Naive thymus-derived CD8-positive, alpha-beta T cell (primary cell): ENCODE measurements at places on chromosomes 7 and 10.

DNA sequence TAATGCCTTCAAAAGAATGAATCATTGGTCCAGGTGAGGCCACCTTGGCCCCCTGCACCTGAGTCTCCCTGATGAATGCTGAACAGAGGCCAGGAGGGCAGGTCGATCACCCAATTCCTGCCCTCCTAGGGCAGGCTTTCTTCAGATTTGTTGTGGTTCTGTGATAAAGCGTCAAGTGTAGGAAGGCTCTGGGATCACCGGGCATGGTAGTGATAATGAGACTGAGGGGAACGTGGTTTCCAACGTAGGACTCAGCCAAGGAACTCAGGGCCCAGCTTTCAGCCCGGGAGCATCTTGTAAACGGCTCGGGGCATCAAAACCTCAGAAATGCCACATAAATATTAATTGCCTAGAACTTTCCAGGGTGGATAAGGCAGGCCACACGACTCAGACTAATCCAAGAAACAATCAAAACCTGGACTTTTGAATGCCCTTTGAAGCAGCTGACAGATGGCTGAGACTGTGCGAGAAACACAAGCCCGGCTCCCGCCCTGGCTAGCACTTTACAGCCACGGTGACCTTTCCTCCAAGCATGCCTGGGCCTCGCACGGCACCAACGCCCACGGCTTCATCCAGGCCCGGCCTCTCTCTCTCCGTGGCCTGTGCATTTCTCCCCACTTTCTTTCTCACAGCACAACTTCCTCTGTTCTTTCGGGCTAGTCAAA lies 239.3 kb upstream of the GRB10 start:
- DNase-seq, result no peak

- no peak for DNase-seq
Measured at GRCh38 chr10:67629461-67629971, 66.5 kb downstream of the CTNNA3 start.

DNA sequence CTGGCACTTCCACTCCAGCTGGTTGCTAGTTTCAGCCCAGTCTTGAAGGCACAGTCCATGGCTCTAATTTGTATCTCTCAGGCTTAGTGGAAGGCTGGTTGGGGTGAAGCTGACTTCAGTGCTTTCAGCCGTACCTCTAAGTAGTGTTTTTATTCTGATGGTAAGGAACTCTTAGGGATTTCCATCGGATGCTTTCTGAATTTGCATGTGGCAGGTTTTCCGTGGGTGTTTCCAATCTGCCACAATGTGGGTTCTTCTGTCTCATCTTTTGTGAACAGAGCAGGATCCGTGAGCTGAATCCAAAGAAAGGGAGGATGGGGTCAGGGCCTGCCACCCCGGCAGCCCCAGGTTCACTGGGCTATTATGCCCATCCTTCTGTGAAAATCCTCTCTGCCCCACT lies 607.9 kb upstream of the MKI67 start:
- no peak for DNase-seq

DNA sequence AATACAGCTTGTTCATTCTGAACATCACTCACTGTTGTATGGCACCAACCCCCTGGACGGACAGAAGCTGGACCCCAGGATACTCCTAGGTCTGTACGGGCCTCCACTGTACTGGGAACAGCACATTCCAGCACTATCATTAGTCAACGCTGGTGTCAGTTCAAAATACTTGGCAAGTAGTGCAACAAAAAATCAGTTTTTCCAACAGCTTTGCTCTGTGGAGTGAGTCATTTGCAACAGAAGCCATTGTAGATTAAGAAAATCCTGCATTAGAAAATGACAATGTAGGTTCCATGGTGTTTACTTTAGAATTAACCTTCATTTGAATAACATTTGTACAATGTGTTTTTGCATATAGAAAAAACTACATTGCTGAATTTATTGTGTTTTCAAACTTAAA lies 266.6 kb downstream of the HDAC9 start:
- DNase-seq, result no peak

DNA sequence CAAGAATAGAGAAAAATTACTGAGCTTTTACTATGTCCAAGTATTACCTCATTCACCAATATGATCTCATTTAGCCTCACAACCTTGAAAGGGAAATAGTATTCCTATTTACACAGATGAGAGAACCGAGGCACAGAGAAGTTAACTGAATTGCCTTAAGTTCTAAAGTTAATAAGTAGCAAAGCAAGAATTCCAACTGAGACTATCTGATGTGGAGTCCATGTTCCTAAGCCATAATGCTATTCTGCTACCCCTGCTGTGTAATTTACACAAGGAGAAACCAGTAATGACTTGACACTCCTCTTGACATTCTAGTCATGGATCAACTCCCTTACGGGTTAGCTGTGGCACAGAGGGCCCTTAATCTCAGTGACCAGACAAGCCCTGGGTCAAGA lies 60.7 kb downstream of the ABCB4 start:
- no peak for DNase-seq

GRCh38 chr7:70907259-70908247 lies 224.4 kb upstream of the GALNT17 start:
- DNase-seq, result no peak

GRCh38 chr10:89171996-89172395 lies 35.1 kb downstream of the CH25H start:
- no peak for DNase-seq

DNA sequence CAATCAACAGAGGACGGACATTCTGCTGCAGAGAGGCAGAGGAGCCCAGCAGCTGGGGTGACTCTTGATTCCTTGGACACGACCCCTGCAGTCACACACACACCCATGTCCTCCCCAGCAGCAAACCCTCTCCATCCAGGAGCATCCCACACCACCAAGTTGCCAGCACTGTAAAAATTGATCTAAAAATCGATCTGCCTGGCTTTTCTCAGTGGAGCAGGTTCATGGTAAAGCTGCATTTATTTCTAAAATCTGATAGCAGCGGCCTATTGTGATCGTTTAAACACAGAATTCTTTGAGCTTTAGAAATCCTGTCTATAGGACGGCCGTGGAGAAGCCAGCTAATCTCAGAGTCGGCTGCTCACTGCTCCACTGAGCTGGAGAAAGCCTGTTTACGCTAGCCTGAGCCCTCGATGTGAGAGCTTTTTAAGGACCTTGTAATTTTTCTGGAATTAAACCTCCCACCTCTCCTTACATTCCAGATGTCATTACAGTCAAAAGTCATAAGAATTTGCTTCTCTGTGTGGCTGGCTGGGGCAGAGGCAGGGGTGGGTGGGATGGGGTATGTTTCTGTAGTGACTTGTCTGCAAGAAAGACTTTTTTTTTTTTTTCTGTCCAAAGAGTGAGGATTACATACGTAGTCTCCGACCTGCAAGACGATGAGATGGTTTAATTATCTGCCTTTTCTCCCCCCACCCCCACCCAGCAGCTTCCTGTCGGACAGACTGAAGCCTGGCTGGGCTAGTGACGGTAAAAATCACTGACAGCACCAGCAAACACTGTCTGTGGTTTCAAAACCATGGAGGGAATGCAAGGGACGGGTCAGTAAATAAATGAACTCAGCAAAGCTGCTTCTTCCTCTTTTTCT lies 31.6 kb downstream of the TRIM8 start:
- DNase-seq, result no peak

- no peak for DNase-seq
Measured at GRCh38 chr7:10121631-10122030, 852.0 kb upstream of the PHF14 start.

- no peak for DNase-seq
Measured at GRCh38 chr10:62437696-62438095, 63.5 kb downstream of the ZNF365 start.

DNA sequence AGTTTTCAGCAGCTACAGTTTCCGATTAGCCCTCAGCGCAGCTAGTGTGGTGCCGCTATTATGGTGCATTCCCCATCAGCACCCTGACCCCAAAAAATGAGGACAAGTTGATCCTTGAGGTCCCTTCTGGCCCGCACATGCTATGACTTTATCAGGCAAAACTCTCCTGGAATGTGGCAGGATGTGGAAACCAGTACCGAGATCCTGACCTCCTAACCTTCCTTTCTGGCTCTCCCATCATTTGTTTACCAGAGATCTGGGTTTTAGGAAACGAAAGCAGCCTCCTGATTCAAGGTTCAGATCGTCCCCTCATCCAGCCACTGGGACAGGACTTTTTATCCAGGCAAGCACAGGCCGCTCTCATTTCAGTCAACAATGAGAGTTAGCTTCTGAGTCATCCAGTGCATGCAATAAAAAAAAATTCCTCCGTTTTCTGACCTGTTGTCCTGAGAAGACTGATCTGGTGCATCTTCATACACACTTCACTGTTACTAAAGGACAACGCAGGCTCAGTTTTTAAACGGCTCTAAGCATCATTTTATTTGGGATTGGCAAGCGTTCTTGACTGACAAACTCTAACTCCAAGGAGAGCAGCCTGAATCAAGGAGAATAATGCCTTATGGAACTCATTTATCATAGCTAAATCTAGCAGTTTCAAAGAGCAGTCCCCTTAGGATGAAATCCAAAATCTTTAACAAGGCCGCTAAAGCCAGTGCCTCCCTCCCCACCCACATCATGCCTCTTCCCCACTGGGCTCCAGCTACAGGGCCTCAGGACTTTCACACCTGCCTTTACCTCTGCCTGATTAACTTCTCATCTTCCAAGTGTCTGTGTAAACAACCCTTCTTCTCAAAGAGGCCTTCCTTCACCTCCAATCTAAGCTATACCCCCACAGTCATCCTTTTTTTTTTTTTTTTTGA lies 17.1 kb downstream of the PDLIM1 start:
- DNase-seq, result no peak

DNA sequence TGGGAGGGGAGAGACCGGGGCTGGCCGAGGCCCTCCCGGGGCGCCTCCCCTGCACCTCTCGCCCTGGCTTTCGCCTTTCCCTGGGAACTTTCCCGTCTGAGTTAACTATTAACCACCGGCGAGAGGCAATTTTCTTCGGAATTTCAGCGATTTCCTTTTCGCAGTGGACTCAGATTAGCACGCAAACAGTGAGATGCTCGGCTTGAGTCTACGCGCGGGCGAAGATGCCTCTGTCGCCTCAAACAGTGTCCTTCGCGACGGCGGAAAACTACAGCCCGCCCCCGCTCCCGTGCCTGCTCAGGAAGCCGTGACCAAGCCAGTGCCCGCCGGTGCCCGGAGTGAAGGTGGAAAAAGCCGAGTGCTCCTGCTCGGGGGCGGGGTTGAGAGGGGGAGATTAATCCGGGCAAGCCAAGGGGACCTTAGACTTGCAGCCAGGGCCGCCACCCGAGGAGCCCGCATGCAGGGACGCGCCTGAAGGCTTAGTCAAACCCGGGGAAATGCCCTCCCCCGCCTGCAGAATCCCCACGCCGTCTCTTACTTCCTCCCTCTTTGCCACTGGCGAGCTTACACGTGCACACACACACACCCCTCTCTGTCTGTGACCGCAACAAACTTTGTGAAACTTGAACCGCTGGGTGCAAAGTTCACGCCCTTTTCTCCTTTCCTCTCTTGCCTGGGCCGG lies 14.5 kb upstream of the PAX2 start:
- no peak for DNase-seq

- peak; percentile 57 for DNase-seq
Measured at GRCh38 chr10:22681783-22682183, 32.6 kb downstream of the PIP4K2A start.

GRCh38 chr7:148633761-148634160 lies 43.2 kb downstream of the C7orf33 start:
- DNase-seq, result no peak

- no peak for DNase-seq
Measured at GRCh38 chr10:132859084-132859855, 73.3 kb upstream of the NKX6-2 start.

DNA sequence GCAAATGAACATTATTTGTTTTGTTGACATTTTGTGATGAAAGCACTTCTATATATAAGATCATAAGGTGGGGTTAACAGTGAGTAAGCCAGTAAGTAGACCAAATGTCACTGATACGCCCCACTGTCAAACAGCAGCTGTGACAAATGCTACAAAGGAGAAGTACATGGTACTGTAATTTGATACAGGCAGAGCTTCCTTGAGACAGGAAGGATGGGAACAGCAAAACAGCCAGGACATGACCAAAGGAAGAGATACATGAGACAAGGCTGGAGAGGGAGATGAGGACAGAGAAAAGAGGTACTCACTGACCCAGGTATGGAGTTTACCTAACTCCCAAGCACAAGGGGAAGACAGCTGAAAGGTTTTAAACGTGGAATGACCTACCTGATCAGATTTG lies 127.0 kb downstream of the SRPK2 start:
- DNase-seq, result no peak

DNA sequence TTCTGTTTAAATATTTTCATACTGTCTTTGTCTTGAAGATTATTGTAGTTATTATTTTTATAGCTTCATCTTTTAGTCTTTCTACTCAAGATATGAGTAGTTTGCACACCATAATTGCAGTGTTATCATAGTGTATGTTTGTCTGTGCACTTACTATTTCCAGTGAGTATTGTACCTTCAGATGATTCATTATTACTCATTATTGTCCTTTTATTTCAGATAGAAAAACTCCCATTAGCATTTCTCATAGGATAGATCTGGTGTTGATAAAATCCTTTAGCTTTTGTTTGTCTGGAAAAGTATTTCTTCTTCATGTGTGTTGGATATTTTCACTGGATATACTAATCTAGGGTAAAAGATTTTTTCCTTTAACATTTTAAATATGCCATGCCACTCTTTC lies 646.2 kb upstream of the GRM3 start:
- DNase-seq, result no peak

- peak; percentile 5 for DNase-seq
Measured at GRCh38 chr10:93813507-93814465, 56.0 kb downstream of the LGI1 start.

- DNase-seq, result no peak
Measured at GRCh38 chr10:78199759-78200158, 166.1 kb downstream of the RPS24 start.

GRCh38 chr7:111438369-111439289 lies 123.7 kb downstream of the IMMP2L start:
- no peak for DNase-seq

DNA sequence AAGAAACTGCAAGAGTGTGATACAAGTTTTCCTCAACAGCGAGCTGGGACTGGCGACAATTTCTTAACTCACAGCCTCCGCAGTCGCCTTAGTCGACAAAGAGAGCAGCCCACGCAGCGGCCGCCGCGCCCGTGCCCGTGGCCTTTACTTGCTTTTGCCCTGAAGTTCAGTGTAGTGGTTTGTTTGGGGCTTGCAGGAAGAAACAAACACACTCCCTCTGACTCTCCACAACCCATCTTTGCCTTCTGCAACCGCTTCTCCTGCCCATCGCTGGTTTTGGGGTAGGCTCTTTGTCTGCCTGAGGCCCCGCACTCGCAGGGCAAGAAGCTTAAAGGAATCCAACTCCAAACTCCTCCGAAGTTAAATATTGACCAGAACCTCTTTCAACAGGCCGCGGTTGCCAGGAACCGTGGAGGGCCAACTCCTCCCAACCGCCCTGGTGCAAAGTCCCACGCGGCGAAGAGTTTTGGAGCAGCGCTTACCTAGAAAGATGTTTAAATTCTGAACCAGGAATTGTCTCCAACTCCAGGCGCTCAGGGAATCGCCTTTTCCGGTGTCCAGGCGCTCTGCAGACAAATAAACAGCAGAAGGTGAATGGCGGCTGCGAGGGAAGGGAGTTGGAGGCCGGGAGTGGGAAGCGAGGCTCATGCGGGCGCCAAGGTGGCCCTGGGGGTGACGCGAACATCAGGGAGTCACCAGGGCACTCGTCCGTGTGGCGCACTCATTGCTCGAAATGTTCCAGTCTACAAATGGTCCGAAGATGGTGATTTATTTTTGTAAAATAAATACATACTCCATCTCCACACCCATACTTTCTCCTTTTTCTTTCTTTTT lies 8.3 kb downstream of the HOXA4 start:
- DNase-seq, result no peak

- DNase-seq, result no peak
Measured at GRCh38 chr10:52609626-52610240, 162.9 kb downstream of the MBL2 start.

- DNase-seq, result no peak
Measured at GRCh38 chr10:47230482-47230881, 69.5 kb upstream of the GDF10 start.

GRCh38 chr10:35640474-35640873 lies 1.6 kb downstream of the FZD8 start:
- DNase-seq, result no peak
